Amniotic stem cell (primary cell): ENCODE measurements at places on chromosomes 11 and 22.

DNA sequence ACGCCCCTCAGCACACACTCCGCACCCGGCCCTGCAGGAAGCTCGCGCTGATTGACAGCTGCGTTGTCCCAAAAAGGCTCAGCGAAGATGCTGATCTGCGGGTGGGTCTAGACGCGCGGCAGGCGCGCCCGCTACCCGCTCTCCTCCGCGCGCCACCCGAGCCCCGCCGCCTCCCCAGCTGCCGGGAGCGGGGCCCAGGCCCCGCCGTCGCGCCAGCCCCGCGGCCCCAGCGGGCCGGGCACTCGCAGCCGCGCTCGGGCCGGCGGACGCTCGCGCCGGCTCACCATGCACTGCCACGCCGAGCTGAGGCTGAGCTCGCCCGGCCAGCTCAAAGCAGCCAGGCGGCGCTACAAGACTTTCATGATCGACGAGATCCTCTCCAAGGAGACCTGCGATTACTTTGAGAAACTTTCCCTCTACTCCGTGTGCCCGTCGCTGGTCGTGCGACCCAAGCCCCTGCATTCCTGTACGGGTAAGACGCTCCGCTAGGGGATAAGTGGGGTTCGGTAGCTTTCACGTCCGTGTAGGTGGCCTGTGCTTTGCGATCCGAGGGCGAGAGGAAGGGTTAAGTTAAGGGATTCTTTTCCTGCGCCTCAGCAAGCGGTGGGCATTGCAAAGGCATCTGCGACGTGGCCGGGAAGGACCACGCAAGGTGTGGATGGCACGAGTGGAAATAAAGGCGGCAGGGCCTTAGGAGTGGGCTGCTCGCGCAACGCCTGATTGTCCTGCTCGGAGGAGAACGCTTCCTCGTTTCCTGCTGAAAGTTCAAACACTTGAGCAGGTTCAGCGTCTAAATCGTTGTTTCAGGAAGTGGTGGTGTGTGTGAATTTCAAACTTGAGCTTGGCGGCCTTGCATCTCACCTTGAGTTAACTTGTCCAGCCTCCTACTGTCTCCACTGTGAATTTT is at the start of gene BARX2:
TSS of gene BARX2 (plus strand) at position 98 of the 907 bp plus-strand sequence. CDS start at position 286, 188 bp downstream.
- DNase-seq: no peak

GRCh38 chr22:29141078-29141688 is 64.5 kb upstream of the EMID1 start:
- no peak for DNase-seq

- DNase-seq: no peak
Observed at GRCh38 chr11:71397331-71397860, 50.8 kb downstream of the DHCR7 start.

GRCh38 chr11:94782446-94782845 is 14.3 kb downstream of the AMOTL1 start:
- DNase-seq: no peak

DNA sequence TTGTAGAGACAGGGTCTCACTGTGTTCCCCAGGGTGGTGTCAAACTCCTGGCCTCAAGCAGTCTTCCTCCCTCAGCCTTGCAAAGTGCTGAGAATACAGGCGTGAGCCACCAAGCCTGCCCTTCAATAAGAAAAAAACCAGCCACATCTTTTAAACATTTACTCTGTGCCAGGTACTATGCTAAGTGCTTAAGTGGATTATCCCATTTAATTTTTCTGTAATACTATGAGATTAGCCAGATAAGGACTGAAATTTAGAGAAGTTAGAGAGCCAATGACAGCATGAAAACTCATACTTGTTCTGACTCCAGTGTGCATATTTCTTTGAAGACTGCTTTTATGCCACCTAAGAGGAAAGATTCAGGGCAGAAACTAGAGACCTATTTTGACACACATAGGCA is 35.7 kb downstream of the PPME1 start:
- no peak for DNase-seq

DNA sequence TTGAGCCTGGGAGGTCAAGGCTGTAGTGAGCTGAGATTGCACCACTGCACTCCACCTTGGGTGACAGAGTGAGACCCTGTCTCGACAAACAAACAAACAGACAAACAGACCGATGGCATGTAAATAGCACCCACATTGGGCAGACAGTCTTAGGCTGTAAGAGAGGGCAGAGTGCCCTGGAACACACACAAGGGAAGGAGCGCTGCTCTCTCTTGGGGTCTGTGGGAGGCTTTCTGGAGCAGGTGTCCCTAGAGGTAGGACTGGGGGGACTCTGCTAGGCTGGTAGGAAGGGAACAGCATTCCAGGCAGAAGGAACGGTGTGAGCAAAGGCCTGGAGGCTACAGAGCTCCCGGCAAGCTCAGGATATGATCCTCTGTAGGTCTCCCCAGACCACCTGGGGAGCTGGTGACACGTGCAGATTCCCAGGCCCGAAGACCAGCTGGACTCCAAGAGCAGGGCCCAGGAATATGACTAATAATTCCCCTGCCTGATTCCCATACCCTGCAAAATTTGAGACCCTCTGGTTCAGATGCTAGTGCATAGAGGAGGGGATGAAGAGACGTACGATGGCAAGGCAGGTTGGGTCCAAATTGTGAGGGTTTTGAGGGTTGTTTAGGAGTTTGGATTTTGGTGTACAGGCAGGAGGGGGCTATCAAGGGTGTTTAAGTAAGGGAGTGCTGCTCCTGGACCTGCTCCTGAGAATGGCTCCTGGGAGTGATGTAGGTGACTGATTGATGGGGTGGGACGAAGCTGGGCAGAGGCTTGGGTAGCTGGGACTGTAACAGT is 11.6 kb downstream of the SMIM38 start:
- no peak for DNase-seq

DNA sequence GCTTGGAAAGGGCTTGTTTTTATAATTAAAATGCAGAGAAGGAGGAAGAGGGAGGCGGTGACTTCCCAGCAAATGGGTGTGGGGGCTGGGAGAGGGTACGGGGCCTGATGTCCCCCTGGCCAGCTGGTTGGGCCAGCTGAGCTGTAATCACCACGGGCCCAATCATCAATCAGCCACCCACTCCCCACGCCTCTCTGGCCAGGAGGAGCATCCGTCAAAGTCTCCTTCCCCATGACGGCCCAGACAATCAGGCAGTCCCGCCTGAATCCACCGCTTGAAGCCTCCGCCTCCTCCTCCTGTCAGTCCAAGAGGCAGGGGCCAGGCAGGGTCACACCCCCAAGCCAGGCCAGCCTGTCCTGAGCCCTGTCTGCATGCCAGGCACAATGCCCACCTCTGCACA is 13.3 kb upstream of the CABP7 start:
- DNase-seq: no peak

GRCh38 chr11:15112131-15112541 is 2.6 kb upstream of the INSC start:
- DNase-seq: no peak

DNA sequence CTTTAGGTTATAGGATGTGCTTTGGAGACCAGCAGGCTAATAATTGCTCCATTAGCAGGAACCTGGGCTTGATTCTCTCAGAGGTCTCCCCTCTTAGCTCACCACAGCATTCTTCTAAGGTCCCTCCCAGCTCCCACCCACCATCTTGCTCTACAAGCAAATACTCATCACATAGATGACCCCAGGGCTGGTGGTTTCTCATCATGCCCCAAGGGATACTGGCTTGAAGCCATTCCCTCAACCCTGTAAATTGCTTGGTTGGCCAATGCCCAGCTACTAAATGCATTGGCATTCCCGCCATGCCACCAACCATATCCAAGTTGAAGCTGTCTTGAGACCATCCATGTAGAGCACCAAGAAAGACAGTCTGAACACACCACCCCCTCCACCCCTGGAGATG is 130.2 kb upstream of the NCAM1 start:
- no peak for DNase-seq

GRCh38 chr11:92969634-92970347 is at the start of gene MTNR1B:
MTNR1B (plus strand) TSS chr11:92969651; CDS start chr11:92969726, 75 bp downstream.
- DNase-seq: no peak

DNA sequence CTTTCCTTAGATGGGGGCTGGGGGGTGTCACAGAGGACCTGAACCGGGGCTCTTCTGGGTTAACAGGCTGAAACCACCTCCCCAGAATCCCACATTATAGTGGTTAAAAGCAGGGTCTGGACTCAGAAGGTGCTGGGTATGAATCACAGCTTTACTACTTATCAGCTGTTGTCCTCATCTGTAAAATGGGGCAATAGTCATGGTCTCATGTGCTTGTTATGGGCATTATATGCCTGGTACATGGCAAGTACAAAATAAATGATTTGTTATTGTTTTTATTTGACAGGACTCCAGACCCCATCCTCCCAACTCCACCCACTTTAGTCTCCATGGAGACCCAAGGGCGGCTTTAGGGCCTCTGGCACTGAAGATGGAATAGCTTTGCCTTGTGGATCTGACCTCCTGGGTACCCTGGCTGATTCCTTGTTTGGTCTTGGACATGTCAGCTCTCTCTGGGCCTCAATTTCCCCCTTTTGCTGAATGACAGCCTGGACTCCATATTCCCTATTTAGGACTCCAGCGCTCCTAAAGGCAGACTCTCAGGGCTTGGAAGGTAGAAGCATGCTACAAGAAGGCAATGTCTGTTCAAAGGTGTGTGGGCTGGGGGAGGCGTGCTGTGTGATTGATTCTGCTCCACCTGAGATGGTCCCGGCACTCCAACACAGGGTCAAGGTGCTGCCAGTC is 812 bp upstream of the SMTN start:
- DNase-seq: no peak

- DNase-seq: peak; percentile 35
Observed at GRCh38 chr11:134047586-134047999, 21.3 kb upstream of the JAM3 start.

GRCh38 chr11:9014826-9015225 is 11.0 kb upstream of the NRIP3 start:
- DNase-seq: no peak

DNA sequence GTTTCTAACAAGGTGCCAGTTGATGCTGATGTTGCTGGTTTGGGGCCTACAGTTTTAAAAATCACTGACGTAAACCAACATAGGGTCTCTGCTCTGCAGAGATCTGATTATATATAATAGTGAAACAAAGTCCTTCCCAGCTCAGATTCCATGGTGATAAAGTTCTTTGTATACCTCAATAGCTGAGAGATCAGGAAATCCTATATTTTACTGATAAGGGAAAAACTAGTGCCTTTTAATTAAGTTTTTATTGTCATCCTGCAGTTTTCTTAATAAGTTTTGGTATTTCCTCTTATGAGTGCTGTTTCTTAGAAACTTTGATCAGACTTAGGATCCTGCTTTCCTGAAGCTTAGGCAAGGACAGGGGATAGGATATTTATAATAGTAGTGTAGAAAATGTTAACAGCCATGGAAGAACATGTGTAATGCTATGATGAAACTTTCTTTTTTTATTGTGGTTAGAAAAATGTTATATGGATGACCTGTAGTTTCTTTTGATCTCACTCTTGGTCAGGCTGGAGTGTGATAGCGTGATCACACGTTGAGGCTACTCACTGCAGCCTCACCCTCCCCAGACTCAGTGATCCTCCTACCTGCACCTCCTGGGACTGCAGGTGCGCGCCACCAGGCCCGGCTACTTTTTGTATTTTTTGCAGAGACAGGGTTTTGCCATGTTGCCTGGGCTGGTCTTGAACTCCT is 14.1 kb downstream of the CAPRIN1 start:
- DNase-seq: no peak

DNA sequence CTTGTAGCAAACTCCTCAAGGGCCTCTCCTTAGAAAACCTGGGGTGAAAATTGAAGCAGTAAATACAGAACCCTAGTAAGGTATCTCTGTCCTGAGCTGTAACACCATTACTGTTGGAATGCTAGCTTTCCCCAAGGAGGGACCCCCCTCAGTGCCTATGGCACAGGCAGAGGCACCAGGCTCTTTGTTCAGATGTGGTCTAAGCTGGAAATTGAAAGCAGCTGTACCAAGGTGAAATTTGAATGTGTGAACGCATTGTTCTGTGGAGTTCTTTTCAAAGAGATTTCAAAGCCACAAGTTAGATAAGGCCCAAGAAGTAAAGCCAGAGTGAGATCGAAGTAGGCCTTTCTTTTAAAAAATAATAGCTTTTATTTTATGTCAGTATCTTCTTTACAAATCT is 71.9 kb upstream of the HORMAD2 start:
- no peak for DNase-seq
